NCI-H2171 treated with DMSO at 0.1 percent for 48 hours (cell line): ENCODE measurements at places on chromosomes 16 and 17.
A peak's percentile ranks its signal among the peaks of the same experiment; 100 is the strongest.

- no peak for DNase-seq
Measured at GRCh38 chr17:62663304-62663703, 35.8 kb downstream of the MRC2 start.

- peak; percentile 92 for DNase-seq
Measured at GRCh38 chr16:87945351-87946042, 5.7 kb upstream of the BANP start.

DNA sequence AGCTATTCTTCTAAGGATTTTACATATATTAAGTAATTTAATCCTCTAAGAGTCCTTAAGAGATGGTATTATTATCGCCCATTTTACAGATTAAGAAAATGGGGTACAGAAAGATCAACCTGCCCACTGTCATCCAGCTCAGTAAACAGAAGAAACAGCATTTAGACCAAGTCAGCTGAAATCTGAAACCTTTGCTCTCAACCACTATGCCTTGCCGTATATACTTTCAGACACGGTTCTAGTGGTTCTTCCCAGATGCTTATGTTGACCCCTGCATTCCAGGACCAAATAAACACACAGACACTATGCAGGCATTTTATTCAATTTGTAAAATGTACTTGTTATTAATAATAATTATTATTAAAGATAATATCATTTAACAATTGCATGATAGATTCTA lies 854.8 kb downstream of the KCNJ2 start:
- DNase-seq = peak; percentile 69

DNA sequence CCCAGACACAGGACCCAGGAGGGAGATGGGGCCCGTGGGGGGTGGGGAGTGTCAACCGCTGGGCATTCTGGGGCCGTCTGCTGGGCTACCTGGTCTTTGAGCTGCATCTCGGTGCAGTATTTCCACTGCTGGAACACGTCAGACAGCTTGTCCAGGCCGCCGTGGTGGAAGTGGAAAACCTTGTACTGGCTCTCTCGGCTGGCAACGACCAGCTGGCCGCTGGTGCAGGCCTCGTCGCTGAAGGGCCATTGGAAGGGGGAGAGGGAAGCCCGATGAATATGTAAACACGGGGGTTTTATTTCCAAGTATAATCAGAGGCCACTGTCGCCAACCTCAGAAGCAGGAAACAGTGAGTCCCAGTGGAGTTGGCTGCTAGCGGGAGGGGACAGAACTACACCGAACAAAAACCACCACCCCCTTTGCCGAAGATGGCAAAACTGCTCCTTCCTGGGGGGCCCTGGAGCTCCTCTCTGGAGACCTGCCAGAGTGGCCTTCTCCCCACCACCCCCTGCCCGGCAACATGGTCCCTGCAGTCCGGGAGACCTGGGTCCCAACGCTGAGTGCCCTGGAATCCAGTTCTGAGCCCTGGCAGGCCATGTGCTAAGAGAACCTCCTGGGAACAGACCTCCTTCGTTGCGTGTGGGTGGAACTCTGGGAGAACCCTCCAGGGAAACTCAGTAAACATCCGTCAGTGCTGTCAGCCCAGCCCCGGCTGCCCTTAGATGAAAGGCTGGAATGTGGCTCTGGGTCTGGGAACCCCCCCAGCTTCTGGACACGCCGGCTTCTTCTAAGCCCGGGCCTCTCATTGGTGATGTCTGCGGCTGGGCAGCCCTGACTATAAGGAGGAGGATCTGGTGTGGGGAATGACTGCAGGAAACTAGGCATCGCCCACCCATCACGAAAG lies 84.1 kb downstream of the TBC1D16 start:
- peak; percentile 10 for DNase-seq

GRCh38 chr17:75571197-75571884 lies 16.3 kb upstream of the MYO15B start:
- no peak for DNase-seq

DNA sequence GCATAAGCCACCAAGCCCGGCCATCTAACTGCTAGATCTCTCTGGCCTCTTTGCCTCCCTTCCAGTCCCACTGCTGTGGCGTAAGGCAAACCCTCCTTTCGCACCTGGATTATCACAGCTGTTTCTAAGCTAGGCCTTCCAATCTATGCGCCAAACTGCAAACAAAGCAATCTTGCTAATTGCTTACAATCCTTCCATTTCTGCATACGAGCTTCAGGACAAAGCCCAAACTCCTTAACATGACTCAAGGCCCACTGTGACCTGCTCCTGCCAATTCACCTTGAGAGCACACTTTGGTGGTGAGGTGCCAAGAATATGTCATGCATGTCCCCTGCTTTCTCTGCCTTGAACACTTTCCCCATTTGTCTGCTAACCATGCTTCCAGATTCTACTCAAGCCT lies 6.0 kb upstream of the ARL5C start:
- no peak for DNase-seq

DNA sequence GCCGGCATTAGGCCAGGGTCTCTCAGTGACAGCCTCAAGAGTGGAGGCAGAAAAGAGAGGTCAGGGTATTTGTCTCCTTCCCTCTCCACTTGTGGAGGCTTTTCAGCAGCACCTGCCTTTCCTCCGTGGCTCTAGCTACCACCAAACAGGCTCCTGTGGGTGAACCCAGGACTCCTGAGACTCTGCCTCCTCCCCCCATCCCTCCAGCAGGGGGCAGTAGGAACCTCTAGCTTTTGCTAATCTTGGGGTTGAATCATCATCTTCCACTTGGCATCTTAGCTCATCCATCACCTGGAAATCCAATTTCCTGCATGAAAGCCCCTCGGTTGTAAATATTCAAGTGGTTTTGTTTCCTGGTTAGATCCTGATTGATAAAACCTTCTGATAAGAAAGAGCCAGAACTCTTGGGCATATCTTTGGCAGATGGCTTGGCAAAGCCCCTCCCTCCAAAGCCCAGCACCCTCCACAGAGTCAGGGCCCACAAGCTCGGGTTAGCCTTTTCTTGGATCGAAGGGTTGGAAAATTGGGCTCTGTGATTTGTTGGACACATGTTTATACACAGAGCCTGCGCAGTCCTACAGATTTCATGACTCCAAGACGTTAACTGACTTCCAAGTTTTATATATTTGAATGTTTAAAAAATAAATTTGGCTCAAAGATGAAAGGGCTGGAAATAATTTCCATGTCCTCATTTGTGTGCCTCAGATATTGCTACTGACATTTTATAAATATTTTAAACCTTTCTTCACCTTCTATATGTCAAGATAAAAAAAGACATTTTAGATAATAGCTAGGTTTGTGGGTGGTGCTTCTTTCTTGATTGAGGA lies 322.1 kb downstream of the MAP2K4 start:
- DNase-seq = no peak

- DNase-seq = peak; percentile 60
Measured at GRCh38 chr16:61926766-61927165, 109.5 kb downstream of the CDH8 start.

GRCh38 chr16:57577691-57578224 lies 35.3 kb downstream of the ADGRG5 start:
- no peak for DNase-seq

GRCh38 chr16:11601911-11602310 lies 15.2 kb upstream of the LITAF start:
- DNase-seq = no peak

- DNase-seq = peak; percentile 74
Measured at GRCh38 chr17:81252326-81252986, 13.3 kb downstream of the NDUFAF8 start.
